NCI-H524 treated with DMSO at 0.1 percent for 48 hours (cell line): ENCODE measurements at places on chromosomes 4 and X.

DNA sequence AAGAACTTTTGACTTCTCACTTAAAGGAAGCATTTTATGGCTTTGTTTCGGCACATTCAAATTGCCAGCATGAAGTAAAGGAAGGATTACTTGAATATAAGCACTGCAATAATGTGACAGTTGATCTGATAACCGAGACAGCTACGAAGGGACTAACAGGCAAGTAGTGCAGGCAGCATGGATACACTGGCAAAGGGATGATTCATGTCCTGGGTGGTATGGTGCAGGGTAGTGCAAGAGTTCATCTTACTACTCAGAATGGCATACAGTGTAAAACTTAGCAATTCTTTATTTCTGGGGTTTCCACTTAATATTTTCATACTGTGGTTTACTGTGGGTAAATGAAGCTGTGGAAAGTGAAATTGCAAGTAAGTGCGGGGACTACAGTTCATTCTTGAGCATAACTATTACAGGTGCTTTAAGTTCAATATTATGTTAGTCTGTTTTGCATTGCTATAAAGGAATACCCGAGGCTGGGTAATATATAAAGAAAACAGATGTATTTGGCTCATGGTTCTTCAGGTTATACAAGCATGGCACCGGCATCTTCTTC lies 611.8 kb downstream of the SPOCK3 start:
- no peak for DNase-seq

DNA sequence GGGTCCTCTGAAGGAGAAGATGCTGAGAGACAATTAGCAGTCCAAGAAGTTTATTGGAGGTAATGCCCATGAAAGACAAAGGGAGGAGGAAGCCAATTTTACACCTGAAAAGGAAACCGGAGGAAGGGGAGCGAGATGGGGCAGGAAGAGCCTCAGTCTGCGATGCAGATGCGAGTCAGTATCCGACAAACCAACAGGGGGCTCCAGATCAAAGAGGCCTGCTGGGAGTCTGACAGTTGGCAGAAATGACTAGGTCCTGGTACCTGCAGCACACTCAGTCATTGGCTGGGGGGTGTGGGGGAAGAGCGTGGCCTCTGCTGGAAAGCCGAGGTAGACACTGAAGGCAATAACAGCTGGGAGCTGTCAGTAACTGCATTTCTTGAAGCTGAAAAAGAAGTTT lies 231.1 kb upstream of the CENPE start:
- no peak for DNase-seq

GRCh38 chr4:56908206-56909085 lies 746 bp downstream of the REST start:
- DNase-seq: no peak

- DNase-seq: no peak
Measured at GRCh38 chr4:182847576-182848450, 69.4 kb downstream of the DCTD start.

DNA sequence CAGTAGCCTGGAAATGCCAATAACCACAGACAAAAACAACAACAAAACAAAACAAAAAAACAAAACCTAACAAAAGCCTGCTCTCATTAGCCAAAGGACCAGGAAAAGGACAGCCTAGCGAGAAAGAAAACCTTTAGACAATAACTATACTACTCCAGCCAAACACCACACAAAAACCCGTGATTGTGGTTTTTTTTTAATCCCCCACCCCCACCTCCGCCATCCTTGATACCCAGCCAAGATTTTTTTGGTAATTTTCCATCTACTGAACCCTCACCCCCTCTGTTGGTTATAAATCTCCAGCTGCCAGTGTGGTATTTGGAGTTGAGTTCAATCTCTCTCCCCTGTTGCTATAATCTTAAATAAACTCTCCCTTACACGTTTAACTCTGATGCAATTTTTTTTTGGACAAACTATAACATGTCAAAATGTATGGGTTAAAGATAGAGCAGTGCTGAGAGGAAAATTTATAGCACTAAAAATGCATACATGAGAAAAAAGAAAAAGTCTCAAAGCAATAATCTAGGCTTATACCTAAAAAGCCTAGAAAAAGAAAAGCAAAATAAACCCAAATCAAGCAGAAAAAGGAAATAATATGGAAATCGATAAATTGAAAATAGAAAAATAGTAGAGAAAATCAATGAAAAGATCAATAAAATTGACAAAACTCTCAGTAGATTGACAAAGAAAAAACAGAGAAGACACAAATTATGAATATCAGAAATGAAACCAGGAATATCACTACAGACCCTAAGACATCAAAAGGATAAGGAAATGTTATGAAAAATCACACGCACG lies 83.7 kb downstream of the NAT8L start:
- no peak for DNase-seq

DNA sequence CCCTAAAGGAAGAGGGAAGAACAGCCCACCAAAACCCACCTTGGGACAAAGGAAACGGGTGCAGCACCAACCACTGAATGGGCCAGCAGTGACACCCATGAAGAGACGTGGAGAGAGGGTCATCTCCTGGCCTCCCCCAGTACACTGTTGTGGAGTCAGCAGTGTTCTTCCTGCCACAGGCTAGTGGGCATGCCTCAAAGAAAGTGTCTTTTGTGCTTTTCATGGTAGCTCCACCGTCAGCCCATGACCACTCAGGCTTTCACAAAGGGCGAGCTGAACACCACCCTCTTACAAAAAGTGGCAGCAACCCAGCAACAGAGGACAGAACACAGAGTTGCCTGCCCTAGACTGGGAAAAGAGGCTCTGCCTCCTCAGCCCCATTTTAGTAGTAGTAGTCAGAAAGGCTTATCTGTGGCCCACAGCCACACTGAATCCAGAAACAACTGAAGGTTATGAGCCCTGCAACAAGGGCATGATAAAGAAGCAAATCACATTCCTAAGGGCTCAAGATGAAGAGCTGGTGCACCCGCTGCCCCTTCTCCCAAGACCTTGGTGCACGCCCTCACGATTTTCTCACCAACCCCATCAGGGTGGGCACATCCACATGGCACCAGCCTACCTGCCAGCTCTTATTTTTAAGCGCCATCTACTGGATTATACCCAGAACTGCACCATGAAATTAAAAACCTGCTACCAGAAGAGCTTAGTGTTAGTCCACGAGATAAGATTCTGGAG lies 53.1 kb downstream of the RAB28 start:
- DNase-seq: no peak

GRCh38 chr4:161816958-161817357 lies 346.8 kb downstream of the FSTL5 start:
- DNase-seq: no peak

DNA sequence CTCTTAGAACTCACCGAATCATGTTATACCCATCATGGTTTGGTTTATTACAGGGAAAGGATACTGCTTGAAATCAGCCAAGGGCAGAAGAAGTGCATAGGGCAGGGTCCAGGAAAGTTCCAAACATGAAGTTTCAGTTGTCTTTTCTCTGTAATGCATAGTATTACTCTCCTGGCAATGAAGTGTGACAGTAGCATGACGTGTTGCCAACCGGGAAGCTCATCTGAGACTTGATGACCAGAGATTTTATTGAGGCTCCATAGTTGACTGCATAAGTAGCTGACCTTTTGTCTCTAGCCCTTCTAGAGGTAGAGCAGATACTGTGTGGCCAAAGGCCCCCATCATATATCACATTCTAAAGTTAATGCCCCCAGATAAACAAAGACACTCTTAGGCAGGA lies 72.1 kb downstream of the BEND4 start:
- no peak for DNase-seq

DNA sequence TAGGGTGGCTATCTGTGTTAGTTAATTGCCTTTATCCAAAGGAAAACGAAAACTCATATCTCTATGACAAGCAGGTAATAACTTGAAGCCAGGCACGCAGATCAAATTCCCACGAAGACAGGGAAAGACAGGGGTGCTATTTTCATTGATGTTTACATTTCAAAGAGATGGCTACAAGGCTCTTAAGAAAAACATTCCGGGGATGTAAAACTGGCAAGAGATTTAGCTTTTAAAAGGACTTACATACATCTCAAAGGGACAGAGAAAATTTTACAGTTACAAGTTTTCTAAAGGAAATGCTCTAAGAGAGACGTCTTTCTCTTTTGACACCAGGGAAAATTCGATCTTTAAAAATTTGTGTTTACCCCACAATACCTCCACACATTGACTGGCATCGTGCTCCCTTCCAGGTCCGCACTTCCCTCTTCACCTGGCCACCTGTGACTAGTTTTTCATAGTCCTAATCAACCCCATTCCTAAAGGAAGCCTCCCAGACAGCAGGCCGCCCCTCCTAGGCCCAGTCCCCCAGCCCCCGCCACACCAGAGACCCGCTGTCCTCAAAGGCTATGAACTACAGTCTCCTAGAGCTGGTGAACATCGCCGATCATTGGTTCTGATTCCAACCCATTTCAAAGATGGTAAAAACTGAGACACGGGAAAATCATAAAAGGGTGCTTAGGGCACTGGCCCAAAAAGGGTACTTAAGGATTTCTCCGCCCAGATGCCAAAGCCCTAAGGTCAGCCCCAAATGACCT lies 649 bp upstream of the ARAF start:
- no peak for DNase-seq

DNA sequence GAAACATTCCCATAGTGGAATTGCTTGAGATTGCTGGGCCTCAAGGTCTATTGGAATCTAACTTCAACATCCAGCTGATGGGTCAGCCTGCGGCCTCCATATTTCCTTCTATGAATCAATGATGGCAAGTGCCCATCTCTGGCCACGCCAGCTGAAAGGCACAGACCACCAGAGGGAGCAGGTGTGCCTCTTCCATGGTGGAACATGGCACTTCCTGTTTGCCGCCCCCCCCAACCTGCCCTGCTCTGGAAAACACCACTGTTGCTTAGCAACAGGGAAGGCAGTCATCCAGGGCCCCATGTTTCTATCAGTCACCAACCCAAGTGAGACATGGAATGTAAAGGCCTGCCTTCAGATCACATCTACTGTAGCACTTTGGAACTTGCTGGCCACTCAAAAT lies 11.6 kb downstream of the PAGE4 start:
- peak; percentile 36 for DNase-seq

DNA sequence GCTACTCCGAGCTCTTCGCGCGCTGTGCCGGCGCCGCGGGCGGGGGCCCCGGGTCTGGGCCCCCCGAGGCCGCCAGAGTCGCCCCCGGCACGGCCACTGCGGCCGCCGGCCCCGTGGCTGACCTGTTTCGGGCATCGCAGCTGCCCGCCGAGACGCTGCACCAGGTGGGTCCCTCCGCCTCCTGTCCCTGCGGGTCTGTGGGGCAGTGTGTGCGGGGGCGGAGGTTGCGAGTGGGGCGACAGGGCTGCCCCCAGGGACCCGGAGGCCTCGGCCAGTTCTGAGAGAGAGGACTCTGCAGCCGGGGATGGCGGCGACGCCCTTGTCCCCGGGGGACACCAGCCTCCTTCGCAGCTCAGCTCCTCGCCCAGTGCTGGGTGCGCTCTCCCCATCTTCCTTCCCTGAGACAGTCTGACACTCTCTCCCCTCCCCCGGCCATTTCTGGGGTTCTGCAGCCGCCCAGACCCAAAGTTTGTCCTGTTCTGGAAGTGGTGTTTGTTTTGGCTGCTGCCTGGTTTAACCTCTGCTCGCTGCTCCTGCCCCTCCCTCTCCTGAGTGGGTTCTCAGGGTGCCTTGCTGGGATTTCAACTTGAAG lies 609 bp downstream of the REPS2 start:
- no peak for DNase-seq

- DNase-seq: no peak
Measured at GRCh38 chrX:68808686-68809357, 20.0 kb upstream of the EFNB1 start.

DNA sequence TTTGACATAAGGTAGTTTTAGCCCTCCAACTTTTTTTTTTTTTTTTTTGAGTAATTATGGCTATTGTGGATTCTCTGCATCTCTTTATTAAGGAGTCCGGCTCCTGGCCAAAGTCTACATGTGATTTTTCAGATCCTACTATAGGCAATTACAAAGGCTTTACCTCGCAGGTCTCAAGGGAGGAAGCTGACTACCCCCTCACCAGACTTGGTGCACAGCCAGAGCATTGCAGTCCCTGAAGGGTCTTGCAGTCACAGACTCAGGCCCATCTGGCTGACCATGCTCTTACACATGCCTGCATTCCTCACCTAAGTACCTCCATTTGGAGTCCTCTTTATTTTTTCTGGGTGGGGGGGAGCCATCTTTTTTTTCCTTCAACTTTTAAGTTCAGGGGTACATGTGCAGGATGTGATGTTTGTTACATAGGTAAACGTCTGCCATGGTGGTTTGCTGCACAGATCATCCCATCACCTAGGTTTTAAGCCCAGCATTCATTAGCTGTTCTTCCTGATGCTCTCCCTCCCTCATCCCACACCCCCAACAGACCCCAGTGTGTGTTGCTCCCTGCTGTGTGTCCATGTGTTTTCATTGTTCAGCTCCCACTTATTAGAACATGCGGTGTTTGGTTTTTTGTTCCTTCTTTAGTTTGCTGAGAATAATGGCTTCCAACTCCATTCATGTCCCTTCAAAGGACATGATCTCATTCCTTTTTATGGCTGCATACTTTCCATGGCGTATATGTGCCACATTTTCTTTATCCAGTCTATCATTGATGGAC lies 88.4 kb upstream of the STIM2 start:
- peak; percentile 21 for DNase-seq

DNA sequence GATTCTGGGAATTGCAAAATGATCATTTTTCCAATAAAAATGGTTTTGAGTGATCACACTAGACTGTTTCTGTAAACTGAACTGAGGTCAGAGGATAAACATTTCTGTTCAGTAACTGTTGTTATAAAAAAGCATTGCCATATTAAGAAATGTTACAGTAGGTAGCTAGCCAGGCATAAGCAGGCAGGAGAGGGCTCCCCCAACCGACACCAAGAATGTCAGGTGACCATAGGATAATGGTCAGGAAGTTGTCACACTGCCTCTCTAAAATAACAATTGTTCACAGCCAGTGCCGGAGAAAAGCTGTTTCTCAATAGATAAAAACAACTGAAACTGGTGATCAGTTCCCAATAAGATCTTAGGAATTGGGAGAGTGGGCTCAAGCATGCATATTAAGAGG lies 306.2 kb upstream of the SLIT2 start:
- DNase-seq: no peak

DNA sequence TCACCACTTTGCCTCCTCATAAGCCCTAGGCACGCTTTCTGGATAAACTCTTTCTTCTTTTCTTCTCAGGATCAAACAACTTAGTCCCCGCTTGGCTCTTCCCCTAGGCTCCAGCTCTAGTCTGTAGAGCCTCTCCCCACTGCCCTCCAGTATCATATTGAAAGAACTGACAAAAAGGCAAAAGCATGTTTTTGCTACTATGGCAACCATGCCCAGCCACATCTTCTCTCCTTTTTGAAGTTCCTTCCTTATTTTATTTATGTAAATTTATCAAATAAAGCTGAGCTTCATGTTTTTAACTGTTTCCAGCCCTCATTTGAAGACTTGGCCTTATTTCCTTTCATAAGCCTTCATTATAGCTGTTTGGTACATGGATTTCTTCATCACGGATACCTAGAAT lies 86.0 kb upstream of the LIMCH1 start:
- DNase-seq: no peak

DNA sequence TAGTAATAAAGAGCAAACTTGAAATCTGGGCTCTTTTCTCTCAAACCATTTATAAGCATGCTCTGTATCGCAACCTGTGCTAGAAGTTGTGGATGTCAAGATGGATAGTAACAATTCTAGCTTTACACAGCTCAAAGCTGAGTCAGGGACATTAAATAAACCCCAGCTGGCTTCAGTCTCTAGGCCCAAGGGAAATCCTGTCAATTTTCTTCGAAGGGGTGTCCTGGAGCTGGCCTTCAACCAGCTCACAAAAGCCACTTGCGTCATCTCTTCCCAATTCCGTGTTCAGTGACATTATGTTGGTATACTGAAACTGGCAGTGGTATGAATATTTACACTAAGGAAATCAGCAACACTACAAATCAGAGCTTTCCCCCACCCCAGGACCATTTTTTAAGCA lies 89.8 kb upstream of the PRKG2 start:
- no peak for DNase-seq

GRCh38 chr4:61223385-61223784 lies 23.3 kb downstream of the ADGRL3 start:
- DNase-seq: no peak
